Left ventricle myocardium inferior (tissue), 1 donor: ENCODE measurements at places on chromosomes 1 and 21.
A peak's percentile ranks its signal among the peaks of the same experiment; 100 is the strongest.

- DNase-seq, result no peak
Measured at GRCh38 chr1:205315008-205315618, 6.4 kb downstream of the NUAK2 start.

DNA sequence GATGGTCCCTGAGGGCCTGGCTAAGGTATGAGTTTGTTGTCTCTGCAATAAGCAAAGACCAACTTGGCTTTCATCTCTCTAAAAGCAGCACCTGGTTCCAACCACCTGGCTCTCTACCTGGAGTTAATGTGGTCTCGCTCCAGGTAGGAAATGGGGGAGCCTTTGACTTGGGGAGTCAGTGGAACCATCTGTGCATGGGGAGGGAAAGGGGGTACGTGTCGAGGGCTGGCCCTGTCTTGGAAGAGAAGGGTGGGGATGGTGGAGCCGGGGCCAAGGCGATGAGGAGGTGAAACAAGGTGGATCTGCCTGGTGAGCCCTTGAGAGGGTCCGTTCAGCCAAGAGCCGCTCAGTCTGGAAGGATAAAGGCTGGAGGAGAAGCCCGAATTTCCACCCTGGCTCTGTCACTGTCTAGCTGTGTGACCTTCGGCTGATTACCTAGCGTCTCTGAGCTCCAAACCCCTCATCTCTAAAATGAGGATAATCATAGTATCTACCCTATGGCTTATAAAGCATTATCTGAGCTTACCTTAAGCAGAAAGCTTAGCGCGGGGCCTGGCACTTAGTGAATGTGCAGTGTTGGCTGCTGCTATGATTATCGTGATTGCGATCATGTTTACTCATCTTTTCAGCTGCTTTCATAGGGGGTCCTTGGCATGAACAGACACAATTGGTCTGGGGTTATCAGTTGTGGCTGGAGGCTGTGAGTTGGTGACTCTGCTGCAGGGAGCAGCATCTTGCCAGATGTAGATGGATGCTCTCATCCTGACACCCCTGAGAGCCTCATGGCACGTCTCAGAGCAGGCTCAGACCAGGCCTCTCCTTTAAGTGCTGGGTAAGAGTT lies 78.7 kb downstream of the ACTL8 start:
- DNase-seq, result no peak

GRCh38 chr1:205229916-205230700 lies 2.4 kb downstream of the TMCC2 start:
- DNase-seq, result no peak

DNA sequence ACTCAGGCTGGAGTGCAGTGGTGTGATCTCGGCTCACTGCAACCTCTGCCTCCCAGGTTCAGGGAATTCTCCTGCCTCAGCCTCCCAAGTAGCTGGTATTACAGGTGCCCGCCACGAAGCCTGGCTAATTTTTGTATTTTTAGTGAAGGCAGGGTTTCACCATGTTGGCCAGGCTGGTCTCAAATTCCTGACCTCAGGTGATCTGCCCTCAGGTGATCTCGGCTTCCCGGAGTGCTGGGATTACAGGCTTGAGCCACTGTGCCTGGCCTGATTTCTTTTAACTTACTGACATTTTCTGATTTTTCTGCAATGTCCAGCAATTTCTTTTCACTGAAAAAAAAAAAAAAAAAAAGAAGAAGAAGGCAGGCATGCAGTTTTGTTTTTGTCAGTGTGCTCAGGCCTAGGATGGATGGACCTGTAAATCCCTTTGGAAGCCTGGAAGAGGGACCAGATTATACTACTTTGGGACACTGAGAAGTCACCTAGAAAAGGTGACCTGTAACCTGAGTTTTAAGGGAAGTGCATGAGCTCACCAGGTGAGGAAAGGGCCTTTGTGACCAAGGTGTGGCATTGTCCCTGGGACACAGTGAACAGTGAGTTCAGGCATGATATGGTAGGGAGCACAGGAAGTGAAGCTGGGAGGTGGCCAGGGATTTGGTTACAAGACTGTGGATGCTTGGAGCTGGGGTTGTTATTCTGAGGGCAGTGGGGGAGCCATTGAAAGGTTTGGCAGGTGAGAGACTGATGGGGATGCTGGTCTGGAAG lies 2.7 kb upstream of the TMEM61 start:
- no peak for DNase-seq

GRCh38 chr1:226940029-226940805 lies at the start of gene COQ8A:
Gene COQ8A, plus strand, starts transcription at chr1:226940294. Its CDS starts 21,092 bp downstream, at chr1:226961386.
- DNase-seq, result peak; percentile 99

GRCh38 chr1:38790422-38791163 lies 69.0 kb downstream of the RRAGC start:
- DNase-seq, result no peak

- no peak for DNase-seq
Measured at GRCh38 chr1:36080236-36080635, 3.7 kb upstream of the TEKT2 start.

DNA sequence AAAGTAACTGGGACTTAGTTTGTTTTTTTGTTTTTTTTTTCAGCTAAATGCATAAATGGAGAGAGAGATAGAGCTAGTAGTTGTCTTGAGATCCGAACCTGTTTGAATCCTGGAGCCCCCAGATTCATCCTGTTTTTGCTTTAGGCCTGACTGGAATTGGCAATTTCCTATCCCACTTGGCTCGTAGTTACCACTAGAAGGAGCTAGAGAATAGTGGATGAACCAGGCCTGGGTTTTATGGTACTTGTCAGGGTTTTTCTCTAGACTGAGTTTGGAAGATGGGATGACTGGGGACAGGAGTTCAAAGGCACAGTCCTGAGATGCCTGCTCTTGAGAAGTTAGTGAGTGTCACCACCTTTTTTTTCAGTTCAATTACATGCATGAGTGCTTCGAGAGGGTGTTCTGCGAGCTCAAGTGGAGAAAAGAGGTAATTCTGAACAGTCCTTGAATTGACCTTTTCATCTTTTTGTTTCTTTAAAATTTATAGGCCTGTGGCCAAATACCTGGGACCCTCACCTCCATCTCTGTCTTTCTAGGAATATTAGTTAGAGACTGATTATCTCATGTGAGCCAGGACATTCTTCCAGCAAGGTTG lies 23.4 kb downstream of the CELF3 start:
- DNase-seq, result no peak

- DNase-seq, result peak; percentile 41
Measured at GRCh38 chr1:32246888-32247273, at the start of gene FAM167B. Gene FAM167B, plus strand, starts transcription at chr1:32247222. Its CDS starts 200 bp downstream, at chr1:32247422.

DNA sequence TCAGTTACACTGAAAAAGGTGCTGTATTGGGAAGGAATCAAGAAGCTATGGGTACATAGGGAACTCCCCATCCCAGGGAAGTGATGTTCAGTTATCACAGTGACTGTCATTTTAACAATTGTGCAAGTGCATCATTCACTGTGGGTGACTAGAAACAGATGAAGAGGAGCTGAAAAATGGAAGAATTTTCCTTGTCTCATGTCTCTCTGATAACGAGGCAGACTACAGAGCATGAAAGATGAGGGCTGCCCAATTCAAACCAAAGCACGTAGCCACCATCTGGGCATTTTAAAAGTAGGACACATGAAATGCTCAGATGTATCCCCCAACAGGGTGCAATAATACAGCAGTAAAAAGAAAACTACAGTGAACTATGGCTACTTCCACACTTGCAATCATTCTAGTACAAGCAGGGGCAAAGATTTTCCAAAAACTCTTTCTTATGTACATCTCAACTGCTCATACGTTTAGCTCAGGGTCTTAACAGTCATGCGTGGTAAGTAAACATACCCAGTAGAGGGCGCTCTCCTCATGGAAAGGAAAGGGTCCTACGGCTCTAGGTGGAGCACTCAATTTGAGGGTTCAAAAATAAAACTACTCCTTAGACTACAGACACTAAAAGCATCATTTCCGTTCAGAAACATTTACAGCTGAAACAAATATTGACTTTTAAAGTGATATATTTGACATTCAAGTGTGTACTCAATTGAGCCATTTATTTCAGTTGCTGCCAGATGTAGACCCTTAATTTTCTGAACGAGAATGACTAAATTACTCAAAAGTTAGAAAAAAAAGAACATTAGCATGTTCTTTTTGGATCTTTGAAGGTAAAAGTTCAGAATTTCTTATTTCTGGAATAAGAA lies 143.2 kb downstream of the KCTD3 start:
- DNase-seq, result no peak

- DNase-seq, result no peak
Measured at GRCh38 chr1:230149751-230150584, 82.9 kb downstream of the GALNT2 start.

DNA sequence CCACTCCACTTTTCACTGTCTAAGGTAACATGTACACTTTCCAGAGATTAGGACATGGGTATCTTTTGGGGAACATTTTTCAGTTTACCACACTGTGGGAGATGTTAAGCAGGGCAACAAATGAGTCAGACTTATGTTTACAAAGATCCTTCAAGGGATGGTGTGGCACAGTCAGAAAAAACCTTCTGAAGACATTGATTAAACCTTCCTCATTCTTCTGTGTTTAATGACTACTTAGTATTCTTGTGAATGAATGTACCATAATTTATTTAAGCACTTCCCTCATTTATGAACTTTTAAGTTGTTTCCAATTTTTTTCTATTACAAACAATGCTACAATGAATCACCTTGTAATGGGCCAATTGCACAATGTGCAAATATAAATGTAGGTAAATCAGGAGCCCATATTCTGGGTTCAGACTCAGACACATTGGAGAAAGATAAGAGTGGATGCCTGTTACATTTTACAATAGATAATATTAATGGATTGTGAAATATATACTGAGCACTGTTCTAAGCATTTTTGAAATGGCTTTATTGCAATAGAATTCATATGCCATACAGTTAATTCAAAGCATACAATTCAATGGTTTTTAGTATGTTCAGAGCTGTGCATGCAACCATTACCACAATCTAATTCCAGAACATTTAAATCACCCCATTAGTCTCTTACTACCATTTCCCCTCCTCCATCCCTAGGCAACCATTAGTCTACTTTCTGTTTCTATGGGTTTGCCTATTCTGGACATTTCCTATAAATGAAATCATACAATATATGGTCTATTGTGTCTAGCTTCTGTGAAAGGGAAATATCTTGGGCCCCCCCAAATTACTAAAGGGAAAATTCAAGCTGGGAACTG lies 1.9 kb upstream of the SFT2D2 start:
- no peak for DNase-seq
